Fibroblast of skin of right biceps (primary cell): ENCODE measurements at places on chromosomes 2 and 18.

GRCh38 chr2:192044496-192044895 lies 150.2 kb downstream of the TMEFF2 start:
- no peak for DNase-seq

- DNase-seq = peak; percentile 31
These were observed 234.0 kb downstream of the ZNF407 start for GRCh38 chr18:74831571-74832250.

DNA sequence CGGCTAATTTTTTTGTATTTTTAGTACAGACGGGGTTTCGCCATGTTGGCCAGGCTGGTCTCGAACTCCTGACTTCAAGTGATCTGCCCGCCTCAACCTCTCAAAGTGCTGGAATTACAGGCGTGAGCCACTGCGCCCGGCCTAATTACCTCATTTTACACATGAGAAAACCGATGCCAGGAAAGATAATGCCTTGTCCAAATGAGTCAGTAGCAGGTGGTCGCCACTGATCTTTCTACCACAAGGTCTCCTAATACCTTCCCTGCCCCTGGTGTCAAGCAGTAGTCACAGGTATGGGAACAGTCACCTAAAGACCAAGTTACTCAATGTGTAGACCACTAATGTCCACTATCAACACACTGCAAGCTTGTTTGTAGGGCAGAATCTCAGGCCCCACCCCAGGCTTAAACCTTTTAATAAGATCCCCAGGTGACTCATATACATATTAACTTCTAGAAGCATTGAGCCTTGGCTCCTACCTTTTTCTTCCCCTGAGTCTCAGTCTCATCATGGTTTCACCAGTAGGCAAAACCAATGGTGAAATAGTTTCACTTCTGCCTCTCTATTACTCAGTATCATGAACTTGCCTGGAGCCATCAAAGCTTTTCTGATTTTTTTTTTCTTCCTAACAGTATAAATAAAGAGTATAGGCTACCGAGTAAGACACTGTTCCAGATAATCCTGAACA lies 6.9 kb upstream of the EPB41L5 start:
- DNase-seq = no peak

DNA sequence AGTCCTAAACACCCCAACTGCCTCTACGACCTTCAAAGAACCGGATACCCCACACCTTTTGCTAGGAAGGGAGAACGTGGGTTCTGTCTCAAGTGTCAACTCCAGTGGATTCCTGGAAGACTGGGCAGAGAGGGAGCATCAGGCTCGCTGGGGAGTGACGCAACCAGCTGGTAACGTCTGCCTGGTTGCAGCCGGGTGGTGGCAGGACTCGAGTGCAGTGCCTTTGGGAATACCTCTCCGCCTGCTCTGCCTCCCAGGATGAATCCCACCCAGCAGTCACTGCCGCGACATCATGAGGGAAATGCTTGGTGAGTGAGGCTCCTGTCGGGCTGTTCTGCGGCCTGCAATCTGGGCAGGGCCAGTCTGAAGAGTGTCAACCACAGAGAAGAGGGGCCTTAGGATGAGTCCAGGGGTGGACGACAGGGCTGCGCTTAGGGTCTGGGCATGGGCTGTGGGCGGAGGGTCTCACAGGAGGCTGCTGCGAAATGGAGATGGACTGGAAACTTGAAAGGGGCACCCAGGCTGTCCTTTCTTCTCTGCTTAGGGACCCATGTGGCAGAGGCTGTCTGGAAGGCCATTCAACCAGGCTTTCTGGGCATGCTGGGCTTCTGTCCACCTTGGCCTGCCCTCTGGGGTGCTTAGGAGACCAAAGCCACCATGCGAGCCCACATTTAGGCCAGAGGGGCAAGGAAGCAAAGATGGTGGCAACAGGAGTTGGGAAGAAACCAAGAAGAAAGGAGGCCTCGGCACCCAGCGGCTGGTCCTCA lies 12.9 kb downstream of the GPR17 start:
- DNase-seq = no peak

DNA sequence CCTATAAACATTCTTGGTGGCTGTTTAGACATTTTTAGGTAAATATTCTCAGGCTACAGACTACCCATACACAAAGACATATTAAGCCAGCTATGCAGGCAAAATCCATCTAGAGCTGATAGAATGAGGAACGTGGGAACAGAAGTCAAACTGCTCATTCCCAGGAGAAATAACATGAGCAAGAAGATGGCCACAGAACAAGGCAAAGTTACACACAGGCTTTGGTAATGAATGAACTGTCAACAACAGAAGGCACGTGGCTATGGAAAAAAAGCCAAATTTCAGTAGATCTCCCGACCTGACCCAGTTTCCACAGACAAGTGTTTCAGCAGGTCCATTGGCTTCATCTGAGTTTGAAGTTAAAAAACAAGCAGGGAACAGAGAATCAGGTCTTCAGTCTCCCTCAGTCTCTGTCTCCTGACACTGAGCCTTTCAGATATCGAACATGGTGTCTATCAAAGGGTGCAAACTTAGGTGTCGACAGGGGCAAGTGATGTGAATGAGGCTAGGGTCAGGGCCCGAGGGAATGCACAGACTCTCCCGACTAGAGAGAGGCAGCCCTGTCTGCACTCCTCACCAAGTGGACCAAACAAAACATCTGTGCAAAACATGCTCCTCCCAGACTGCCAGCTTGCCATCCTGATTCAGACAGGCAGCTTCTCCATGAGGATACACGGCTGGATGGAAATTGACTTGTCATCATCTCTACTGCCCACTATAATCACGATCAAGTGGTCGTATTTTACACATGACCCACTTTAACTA lies 25.9 kb downstream of the SIGLEC15 start:
- no peak for DNase-seq

DNA sequence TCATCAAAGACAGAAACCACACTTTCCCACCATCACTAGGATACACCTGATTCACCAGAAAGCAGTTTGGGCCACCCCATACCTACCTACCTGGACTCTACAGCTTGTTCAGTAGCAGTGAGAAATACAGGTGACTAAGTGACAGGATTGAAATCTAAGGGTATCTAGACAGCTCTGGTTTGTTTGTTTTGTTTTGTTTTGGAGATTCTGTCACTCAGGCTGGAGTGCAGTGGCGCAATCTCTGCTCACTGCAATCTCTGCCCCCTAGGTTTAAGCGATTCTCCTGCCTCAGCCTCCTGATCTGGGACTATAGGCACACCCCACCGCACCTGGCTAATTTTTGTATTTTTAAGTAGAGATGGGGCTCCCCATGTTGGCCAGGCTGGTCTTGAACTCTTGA lies 3.1 kb downstream of the TTC21B start:
- no peak for DNase-seq

- DNase-seq = peak; percentile 43
These were observed 101.2 kb downstream of the UBR3 start for GRCh38 chr2:169928463-169928864.

GRCh38 chr2:25323042-25323514 lies 18.6 kb downstream of the DNMT3A start:
- DNase-seq = peak; percentile 49

DNA sequence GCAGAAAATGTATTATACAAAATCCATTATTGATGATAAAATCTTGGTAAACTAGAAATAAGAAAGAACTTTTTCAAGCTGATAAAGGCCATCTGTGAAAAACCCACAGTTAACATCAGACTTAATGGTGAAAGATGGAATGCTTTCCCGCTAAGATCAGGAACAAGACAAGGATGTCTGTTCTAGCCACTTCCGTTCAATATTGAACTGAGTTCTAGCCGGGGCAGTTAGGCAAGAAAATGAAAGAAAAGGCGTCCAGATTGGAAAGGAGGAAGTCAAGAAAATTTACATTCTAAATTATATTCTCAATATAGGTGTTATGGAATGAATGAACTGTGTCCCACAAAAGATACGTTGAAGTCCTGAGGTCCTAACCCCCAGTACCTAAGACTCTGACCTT lies 39.1 kb upstream of the DTNB start:
- no peak for DNase-seq

- no peak for DNase-seq
These were observed 129.9 kb downstream of the TXNL1 start for GRCh38 chr18:56508370-56509036.

- no peak for DNase-seq
These were observed 761.6 kb downstream of the DCC start for GRCh38 chr18:53101536-53102105.

- DNase-seq = no peak
These were observed 436.3 kb downstream of the CMPK2 start for GRCh38 chr2:6429210-6429986.

GRCh38 chr2:287911-288757 lies at the start of gene ALKAL2:
TSS of gene ALKAL2 (minus strand) at chr2:288091. CDS start at chr2:287835, 256 bp downstream.
- DNase-seq = no peak

DNA sequence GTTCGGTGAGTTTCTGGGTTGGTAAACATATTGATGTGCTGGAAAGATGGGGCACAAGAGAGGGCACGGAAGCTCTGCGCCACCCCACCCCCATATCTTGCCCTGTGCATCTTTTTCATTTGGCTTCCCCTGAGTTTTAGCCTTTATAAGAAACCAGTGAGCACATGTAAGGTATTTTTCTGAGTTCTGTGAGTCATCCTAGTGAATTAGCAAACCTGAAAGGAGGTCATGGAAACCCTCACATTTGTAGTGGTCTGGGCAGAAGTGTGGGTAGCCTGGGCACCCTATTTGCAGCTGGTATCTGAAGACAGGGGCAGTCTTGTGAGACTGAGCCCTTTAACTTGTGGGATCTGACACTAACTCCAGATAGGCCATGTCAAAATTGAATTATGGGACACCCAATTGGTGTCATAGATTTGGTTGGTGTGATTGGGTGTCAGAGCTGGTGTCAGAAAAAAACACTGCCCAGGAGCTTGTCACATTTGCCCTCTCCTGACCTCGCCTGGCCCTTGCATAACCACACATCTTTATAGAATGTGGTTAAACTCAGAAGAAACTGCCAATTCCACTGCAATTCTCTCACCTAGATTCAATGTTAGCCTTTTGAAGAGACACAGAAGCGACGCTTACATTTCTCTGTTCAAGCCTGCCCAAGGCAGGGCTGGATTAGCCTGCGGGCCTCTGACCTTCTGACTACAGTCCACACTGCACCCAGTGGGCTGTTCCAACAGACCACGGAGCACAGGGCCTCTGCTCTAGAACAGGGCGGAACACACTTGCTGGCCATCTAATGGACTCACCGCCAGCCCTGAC lies 12.0 kb upstream of the GALM start:
- no peak for DNase-seq

GRCh38 chr2:55401124-55401523 lies 18.5 kb downstream of the CCDC88A start:
- DNase-seq = peak; percentile 26

DNA sequence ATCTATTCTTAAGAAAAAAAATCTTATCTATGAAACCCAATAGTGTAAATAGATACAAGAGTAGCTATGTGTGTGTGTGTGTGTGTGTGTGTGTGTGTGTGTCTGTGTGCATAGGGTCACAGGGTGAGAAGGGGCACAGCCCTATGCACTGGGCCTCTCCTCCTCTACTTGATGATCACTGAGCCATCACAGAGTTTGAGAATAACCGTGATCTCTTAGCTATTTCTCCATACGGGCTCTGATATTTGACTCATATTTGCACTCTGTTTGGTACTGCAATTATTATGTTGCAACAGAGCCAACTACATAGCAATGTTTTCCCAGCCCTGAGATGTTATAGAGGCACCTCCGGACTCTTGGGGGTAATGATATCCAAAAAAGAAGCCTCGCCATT lies 28.8 kb upstream of the SLC40A1 start:
- DNase-seq = peak; percentile 28

GRCh38 chr18:79067611-79068010 lies 1.6 kb upstream of the ATP9B start:
- DNase-seq = no peak

- no peak for DNase-seq
These were observed 123.3 kb downstream of the SETBP1 start for GRCh38 chr18:44804033-44804432.

GRCh38 chr2:175362331-175362730 lies 180.8 kb upstream of the ATP5MC3 start:
- no peak for DNase-seq

- DNase-seq = no peak
These were observed 181.2 kb downstream of the UBE2E3 start for GRCh38 chr2:181161615-181162014.

GRCh38 chr2:19800796-19801195 lies 101.0 kb downstream of the TTC32 start:
- no peak for DNase-seq

- DNase-seq = peak; percentile 60
These were observed 150.5 kb downstream of the COPS8 start for GRCh38 chr2:237236188-237236587.

GRCh38 chr2:162175714-162176113 lies 23.7 kb upstream of the GCG start:
- DNase-seq = no peak

DNA sequence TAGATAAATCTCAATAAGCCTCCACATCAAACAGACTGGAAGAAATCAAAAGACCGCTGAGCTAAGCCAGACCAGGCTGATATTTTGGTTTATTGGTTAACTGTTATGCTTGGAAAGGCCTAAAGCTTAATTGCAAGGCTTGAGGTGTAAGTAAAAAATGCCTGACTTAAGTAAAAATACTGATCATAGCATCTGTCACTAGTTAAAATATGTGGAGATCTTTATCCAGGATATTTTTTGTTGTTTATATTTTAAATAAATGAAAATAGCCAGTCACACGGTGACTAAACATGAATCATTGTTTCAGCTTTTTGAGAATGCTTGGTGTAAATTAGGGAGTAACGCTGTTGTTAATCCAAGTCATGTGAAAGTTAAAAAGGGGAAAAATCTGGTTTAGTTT lies 127.9 kb downstream of the THADA start:
- DNase-seq = peak; percentile 85

DNA sequence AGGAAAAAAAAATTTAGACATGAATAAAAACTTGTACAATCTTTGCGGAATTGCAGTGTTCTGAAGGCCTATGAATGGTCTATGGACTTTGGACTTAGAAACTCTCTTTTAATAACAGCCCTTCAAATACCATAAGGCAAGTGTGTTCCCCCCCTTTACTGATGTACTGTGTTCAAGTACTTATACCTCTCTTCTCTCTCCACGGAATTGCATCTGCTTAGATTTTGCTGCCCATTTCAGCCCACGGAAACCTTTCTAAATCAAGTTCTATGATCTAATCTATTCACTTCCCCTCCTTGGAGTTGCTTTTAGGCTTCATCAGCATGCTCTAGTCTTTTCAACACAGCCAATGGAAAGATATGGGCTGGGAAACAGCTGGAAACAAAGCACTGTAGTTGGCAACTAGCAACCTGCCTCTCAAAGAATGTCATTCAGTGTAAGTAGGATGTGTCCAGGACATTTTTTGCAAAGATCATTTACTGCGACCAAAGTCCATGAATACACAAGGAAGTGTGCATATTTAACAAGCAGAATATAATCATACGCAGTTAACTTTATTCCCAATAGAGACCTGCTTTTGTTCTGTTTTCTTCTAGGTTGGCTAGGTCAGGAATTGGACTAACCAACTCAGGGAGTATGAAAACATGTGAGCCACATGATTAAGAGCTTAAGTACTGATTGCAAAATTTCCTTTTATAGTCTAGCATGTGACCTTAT lies 58.0 kb downstream of the SLC40A1 start:
- no peak for DNase-seq

DNA sequence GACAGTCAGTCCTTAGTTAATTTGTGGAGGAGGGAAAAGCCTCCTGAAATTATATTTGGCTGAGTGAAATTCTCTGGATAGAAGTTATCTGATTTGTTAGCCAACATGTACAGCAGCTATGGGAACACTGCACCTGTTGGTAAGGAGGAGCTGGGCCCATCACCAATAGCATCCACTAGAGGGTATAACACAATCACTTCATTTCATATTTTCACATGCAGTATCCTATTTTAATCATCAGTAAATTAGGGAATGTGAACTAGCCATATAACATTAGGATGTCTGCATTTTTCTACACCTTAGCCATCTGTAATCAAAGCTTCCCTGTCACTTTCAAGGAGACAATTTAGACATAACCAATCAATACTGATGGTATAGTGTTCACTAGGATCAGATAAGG lies 818.4 kb upstream of the CDH2 start:
- DNase-seq = no peak
